A172 (cell line): ENCODE measurements at places on chromosomes 2 and 18. TPM values are rescaled to one million over a fixed set of nuclear protein-coding genes. Genes with fewer than 3 reads are reported as not detected.

The IHH gene
- 0.03 TPM in 1 of 2 replicates, not detected in the other for total RNA-seq

The DNAJC5G gene
- not detected in 2 replicates for total RNA-seq

The GCFC2 gene
- 32.1 and 43.0 TPM in 2 replicates for total RNA-seq

The GREB1 gene
- 2.8 and 3.4 TPM in 2 replicates for total RNA-seq

The SPATA3 gene
- not detected in 2 replicates for total RNA-seq

The DIPK1C gene
- total RNA-seq = 0.02 TPM in 1 of 2 replicates, not detected in the other

The HOXD4 gene
- 0.77 and 3.9 TPM in 2 replicates for total RNA-seq

The NDC80 gene
- 68.7 and 72.7 TPM in 2 replicates for total RNA-seq

The SERPINB13 gene
- total RNA-seq = not detected in 2 replicates

The ANKRD44 gene
- 8.7 and 16.2 TPM in 2 replicates for total RNA-seq

The DPP4 gene
- total RNA-seq = 0.03 and 1.2 TPM in 2 replicates

The MARCO gene
- not detected in 2 replicates for total RNA-seq

The DYNAP gene
- not detected in 2 replicates for total RNA-seq

The GAD1 gene
- 9.9 and 15.2 TPM in 2 replicates for total RNA-seq

The FSHR gene
- total RNA-seq = not detected in 2 replicates

The NAT8 gene
- total RNA-seq = not detected in 2 replicates

The DOK6 gene
- not detected in 2 replicates for total RNA-seq

The ABCG5 gene
- total RNA-seq = not detected in 2 replicates

The LRRTM1 gene
- not detected in 2 replicates for total RNA-seq

The GAREM1 gene
- not detected in 2 replicates for total RNA-seq

The POTEC gene
- total RNA-seq = 0.53 and 0.98 TPM in 2 replicates

The PLEK gene
- total RNA-seq = not detected in 2 replicates

The SFT2D3 gene
- 9.0 and 11.3 TPM in 2 replicates for total RNA-seq

The PRKAG3 gene
- not detected in 2 replicates for total RNA-seq

The SULT1C3 gene
- not detected in 2 replicates for total RNA-seq

The CRYGC gene
- not detected in 2 replicates for total RNA-seq

The TCF23 gene
- total RNA-seq = not detected in 2 replicates

The LHCGR gene
- total RNA-seq = not detected in 2 replicates

The ALPP gene
- 0.84 and 2.1 TPM in 2 replicates for total RNA-seq

The DYSF gene
- total RNA-seq = 10.6 and 13.6 TPM in 2 replicates

The EFR3B gene
- 2.2 TPM in 2 replicates for total RNA-seq

The FHOD3 gene
- total RNA-seq = 13.0 and 19.3 TPM in 2 replicates

The PLGLB1 gene
- 0.43 and 2.5 TPM in 2 replicates for total RNA-seq

The ETAA1 gene
- 29.4 and 42.1 TPM in 2 replicates for total RNA-seq

The TSPYL6 gene
- not detected in 2 replicates for total RNA-seq

The ZBTB7C gene
- 1.4 and 3.4 TPM in 2 replicates for total RNA-seq

The LRP1B gene
- total RNA-seq = 0.03 TPM in 1 of 2 replicates, not detected in the other

The MYOM1 gene
- not detected in 2 replicates for total RNA-seq

The RESP18 gene
- total RNA-seq = not detected in 2 replicates

The UNC80 gene
- total RNA-seq = 0.02 TPM in 1 of 2 replicates, not detected in the other
